ENCODE measurements at places on chromosomes 6 and 20.

DNA sequence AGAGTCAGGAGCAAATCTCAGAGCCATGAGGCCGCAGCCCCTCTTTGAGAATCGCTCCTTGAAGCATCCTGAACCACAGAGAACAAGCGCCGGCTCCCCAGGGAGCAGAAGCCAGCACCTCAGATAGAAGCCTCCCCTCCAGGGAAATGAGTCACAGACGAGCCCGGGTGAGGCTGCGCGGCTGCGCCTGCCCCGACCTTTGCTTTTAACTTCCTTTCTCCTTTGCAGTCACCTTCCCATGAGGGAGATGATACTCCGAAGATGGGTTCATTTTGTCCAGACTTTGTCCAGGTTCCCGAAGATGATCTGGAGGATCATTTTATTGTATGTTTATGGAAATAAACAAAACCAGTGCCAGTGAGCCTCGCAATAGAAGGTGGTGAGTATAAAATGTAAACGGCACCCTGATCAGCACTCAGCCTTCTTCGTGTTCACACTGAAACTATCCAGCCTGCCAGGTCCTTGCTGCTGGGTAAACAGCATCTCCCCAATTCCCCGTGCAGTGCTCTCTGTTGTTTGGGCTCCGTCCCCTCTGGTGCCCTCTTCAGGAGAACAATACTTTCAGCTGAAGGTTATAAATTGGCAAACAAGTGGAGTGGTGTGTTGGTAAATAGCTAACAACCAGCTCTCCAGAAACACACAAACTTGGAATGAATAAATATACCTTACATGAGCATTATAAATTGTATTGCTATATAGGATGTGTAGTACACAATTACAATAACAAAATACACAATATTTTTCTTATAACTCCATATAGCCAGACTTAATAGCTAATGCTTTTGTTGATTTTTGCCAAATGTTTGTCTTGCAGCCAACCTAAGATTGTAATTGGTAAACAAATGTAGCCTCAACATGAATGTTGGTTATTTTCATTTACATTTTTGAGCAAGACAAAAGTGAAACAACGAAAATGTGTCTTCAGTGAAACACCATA, 41.4 kb upstream of the TMEM181 start:
- peak; percentile 87 for DNase-seq

GRCh38 chr6:150302520-150303176, 66.2 kb upstream of the IYD start:
- no peak for DNase-seq

DNA sequence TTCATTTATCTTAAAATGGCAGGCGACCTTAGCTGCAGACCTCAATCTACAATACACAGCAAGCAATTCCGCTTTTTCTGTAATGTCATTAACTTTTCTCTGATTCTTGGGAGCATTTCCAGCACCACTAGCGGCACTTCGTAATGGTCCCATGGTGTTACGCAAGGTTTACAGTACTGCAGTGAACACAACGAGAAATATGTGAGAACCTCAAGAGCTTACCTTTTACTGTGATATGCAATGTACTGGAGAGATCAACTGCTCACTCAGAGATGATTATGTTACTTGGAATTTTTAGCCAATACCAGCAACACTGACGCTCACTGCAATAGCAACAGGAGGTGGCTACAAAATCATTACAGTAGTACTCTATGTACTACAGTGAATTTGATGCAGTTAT, 2.8 kb upstream of the CEP43 start:
- DNase-seq = no peak

DNA sequence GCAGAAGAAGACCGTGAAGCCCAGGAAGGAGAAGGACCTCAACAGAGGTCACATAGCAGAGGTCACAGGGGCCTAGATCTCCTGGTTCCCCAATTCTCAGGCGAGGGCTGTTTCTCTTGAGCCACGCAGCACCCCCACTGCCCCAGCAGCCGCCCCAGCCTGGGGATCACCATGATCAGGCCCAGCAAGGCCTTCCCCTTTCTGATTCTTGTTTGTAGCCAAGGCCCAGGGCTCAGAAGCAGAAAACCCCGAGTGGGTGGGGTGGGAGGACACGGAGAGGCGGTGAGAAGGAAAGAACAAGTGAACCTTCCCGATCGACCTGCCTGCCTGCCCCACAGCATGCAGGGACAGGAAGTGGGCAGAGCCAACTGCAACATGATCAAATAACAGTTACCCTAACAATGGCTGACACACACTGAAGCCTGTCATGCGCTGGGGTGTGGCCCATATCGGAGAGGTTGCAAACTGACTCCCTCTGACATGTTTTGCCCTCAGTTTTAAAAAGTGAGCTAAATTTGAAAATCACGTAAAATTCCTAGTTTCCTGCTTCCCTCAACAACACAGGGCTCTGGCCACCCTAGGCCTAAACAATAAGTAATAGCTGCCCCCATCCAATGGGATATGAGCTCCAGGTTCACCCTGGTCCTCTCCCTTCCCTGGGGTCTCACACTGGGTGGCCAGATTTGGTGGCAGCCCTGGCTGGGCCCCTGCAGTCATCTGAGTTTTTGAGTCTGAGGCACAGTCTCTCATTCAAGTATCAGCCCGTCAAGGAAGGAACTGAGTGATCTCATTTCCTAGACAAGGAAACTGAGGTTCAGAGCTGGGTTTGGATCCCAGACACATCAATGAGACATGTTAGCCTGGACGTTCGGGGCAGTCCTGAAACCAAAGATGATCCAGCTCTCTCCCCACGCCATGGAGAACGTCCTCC, 6.5 kb downstream of the PEDS1 start:
- DNase-seq = no peak

GRCh38 chr20:35009665-35010328, 54.1 kb downstream of the MYH7B start:
- no peak for DNase-seq

DNA sequence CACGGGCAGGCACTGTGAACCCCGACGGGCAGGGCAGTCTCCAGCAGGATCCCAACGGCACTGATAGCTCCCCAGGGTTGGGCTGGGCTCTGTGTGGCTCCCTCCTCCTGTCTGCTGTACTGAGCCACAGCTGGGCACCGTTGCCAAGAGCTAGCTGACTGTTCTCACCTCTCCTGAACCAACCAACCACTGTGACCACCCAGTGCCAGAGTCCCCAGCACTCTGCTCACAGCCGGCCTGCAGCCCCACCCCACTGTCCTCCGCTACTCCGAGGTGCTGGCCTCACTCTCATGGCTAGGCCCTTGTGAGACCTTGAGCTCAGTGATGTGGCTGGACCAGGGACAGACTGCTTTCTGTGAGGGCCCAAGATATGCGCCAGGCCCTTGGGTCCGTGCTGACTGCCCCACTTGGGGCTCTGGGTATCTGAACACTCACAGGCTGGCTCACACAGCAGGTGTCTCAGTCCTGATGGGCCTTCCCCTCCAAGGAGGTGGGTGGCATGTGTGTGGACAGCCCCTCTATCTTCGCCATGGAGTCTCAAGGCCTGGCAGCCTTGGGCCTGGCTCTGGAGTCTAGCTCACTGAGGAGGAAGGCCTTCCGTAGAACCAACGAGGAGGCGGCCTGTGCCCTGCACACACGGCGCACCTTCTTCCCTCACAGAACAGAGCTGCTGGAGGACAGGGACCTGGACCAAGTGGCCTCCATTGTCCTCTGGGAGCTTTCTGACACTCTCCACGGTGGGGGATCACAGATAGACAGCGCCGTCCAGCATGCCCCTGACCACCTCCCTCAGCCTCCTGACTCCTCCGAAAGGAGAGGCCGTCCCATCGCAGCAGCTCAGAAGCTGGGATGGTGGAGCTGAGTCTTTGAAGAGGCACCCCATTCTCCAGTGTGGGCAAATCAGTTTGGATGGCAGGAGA, 53.5 kb downstream of the TCP11 start:
- DNase-seq = no peak

DNA sequence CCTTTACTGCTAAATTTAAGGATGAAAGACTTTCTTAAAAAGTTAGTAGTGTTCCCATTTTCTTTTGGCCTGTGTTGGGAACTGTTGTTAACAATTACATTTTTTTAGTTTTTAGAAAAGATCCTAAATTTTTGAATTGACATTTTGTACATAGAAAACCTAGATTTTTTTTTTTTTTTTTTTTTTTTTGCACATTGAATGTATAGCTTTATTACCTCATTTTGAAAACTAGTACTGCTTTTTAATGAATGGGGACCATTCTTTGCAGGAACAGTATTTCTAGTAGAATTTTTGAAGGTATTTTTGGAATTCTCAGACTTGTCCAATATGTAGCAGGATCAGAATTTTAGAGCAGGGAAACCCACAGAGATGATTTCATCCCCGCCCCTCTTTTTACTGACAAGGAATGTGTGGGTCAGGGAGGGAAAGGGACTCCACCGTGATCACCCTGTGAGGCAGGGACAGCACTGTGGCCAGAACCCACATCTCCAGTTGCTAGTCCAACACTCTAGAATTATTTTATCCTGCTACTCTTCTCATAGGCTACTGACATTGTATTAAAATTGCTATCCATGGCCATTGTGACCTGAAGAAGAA, 154.4 kb upstream of the SUPT3H start:
- DNase-seq = no peak

DNA sequence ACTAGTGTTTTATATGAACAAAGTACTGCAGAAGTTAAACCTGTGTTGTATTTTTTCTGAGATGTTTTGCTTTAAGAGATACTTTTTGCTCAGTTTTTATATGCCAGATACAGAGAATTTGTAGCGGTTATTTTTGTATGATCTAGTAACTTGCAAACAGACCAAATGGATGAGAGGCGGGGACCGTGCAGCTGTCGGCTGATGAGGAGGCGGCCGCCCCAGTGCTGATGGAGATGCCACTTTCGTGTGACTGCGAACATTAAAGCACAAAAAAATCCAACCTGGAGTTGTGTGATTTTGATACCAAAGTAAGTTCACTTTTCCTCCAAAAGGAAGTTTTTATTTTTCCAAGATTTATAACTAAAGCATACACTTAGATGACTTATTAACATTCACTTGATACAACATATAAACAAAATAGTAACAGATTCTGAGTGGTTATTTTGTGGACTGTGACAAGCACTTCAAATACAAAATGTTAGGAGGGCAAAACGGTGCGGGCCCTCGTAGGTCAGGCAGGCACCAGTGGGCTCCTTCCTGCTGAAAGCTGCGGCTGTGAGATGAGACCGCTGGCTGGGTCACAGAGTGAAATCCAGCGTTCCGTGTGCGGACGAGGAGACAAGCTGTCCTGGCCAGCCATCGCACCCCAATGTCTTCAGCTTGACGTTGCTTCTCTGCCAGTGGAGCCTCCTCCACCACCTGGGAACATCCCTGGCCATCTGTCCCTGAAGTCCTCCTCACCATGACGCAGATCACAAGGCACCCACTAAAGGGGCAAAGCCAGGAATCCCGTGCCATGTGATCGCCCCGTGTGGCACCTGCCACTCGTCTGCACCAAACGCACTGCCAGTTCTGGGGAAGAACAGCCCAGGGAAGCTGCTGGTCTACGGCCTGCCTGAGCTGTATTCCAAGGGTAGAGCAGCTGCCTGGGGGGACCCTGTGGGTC, 4.0 kb upstream of the OGFR start:
- DNase-seq = no peak

GRCh38 chr6:49519660-49520059, 19.9 kb downstream of the GLYATL3 start:
- DNase-seq = no peak

DNA sequence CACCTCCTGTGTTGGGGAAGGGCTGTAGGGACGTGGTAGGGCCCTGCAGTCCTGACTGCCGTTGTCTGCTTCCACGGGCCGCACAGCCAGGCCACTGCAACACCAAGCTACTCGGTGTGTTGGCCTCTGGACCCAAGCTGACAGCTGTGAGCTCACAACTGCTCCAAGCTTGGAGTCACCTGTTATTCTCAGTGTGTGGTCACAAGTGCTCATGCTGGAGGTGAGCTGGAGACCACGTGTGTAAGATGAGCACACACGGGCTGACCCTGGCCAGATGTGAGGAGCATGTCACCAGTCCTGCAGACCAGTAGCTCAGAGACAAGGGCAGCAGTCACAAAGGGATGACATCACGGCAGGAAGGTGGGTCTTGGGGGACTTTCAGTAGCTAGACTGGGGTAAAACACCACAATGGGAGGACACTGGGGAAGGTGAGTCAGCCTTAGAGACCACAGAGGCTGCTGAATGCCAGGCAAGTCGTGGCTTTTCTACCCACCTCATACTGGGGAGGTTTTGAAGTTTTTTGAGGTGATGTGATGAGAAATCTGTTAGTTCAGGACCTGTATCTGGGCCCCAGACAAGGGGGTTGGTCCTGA, 87.3 kb downstream of the FAM120B start:
- no peak for DNase-seq

- no peak for DNase-seq
Measured at GRCh38 chr20:12409501-12409900, 491.8 kb downstream of the BTBD3 start.

- DNase-seq = no peak
Measured at GRCh38 chr6:132400555-132400882, 756 bp downstream of the MOXD1 start.

DNA sequence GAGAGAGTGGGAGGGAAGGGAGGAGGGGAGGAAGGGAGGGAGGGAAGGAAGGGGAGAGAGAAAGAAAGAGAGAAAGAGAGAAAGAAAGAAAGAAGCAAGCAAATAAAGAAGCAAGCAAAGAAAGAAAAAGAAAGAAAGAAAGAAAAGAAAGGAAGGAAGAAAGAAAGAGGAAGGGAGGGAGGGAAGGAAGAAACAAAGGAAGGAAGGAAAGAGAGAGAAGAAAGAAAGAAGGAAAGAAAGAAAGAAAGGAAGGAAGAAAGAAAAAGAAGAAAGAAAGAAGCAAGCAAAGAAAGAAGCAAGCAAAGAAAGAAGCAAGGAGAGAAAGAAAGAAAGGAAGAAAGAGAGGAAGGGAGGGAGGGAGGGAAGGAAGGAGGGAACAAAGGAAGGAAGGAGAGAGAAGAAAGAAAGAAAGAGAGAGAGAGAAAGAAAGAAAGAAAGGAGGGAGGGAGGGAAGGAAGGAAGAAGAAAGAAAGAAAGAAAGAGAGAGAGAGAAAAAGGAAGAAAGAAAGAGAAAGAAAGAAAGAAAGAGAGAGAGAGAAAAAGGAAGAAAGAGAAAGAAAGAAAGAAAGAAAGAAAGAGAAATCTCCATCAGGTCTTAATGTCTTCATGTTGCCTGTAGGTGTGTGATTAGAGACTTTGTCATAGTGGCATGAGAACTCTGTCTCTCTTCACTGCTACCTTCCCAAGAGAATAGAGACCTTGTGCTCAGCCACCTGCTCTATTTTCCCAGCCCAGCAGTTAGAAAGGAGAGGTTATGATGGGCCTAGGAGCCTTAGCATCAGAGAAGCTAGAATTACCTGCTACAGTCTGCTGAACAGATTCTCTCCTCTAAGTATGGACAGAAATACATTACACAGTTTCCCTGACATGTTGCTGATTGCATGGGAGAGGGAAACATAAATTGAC, 5.0 kb downstream of the SEMG1 start:
- DNase-seq = no peak

- no peak for DNase-seq
Measured at GRCh38 chr6:92806254-92806653, 613.1 kb downstream of the EPHA7 start.

- no peak for DNase-seq
Measured at GRCh38 chr6:12064131-12064530, 52.0 kb downstream of the HIVEP1 start.

- no peak for DNase-seq
Measured at GRCh38 chr6:14722704-14723103, 523.2 kb upstream of the JARID2 start.

Measured in NCI-H1092 treated with DMSO at 0.1 percent for 48 hours (cell line).